ENCODE measurements at places on chromosomes 1 and 21.

DNA sequence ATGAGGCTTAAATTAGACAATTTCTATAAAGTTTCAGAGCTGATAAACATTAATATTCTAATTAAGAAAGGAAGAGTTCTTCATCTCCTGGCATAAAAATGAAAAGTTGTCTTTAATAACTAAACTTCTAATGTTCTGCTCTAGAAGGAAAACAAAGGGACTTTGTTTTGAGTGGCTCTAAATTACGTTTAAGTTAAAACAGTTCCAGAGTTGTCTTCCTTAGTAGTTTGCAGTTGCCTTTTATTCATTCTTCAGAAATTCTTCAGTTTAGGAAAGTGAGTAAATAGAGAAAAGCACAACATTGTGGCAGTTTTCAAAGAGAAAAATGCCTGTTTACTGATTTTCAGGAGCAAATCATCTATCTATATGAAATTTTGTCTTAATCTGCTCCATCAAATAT lies 86.9 kb downstream of the TTC3 start:
- no peak for DNase-seq

DNA sequence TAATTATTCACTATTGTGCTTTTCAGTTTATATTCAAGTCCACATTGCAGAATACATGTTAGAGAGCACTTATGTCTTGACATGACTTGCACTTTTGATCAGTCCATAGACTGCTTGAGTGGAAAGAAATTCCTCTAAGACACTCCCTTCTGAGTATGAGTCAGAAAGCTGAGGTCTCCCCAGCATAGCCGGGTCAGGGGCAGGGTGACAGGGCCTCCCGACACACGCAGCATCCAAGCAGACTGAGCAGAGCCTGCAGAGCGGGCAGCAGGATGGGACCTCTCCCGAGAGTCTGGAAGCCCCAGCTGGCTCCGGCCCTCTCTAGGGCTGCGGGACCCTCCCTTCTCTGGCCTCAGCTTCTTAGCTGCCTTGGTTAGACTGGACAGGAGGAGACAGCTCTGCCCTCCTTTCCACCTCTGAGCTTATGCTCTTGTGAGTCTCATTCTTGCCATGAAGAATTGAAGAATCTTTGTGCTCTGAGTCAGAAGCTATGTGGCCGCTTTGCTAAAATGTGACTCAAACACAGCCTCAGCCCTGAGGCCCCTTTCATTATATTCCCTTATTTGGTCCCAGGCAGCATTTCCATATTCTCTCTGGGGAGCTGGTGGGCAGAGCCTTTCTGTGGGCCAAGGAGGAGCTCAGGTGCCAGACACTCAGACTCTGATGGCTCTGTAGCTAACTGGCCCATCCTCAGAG lies 11.2 kb upstream of the CAPN2 start:
- DNase-seq: no peak

DNA sequence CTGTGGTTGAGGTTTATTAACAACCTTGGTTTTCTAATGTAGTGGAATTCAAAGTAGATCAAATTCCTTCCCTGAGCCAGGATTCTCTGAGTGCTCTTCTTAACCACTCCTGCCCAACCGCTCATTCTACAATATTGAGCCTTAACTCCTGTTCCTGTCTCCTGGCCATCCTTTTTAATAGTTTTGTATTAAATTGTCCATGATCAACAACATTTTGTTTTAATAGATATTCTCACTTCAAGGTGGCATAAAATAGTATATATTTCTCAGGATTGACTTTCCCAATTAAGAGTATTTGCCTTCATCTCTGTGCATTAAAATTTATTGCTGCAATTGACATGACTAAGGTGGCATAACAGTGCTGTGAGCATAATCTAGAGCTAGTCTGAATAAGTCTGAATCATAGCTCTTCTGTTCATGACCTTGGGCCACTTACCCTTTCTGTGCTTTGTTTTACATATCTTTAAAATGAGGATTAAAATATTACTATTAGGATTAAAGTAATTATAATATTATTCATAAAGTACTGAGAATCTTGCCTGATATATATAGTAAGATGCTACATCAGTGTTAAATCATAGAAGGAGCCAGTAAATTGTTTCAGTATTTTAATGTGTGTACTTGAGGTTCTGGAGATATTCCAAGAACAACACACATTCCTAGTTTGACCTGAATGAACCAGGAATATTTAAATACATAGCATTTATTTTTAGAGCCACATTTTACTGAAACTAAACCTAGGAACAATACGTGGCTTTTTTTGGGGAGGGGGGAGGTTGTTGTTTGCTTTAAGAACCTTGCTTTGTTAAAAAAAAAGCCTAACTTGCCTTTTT lies 76.4 kb downstream of the ADGRL2 start:
- no peak for DNase-seq

GRCh38 chr1:4488018-4488417 lies 166.4 kb upstream of the AJAP1 start:
- DNase-seq: no peak

DNA sequence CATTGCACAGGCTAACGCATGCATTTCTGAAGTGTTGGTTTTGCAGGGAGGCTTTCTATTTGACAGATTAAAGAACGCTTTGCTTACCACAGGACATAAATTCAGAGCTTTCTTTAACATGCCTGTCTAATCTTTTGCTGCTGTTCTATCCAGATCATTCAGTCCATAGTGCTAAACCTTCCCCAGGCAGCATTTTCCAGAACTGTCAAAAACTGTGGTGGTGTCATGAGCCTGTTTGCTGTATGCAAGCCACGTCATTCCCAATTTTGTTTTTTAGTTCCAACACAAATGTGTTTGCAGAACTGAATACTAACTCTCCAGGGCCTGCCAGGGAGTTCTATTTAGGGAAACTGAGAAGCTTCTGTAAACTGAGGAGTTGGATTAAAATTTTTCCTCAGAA lies 390.5 kb upstream of the LYPLAL1 start:
- no peak for DNase-seq

- no peak for DNase-seq
Measured at GRCh38 chr1:29603622-29604021, 367.3 kb downstream of the PTPRU start.

- no peak for DNase-seq
Measured at GRCh38 chr21:43323244-43324005, 103.5 kb downstream of the SIK1 start.
